KBM-7 (cell line): ENCODE measurements at places on chromosomes 16 and 17.

- DNase-seq: peak; percentile 63
Observed at GRCh38 chr16:74623214-74623838, 16.4 kb upstream of the GLG1 start.

GRCh38 chr17:32486701-32487472 lies at the start of gene CDK5R1:
TSS of gene CDK5R1 (plus strand) at chr17:32486993. CDS start at chr17:32487621, 628 bp downstream.
- DNase-seq: peak; percentile 45

- no peak for DNase-seq
Observed at GRCh38 chr16:87695534-87695933, 70.3 kb downstream of the KLHDC4 start.

GRCh38 chr16:15955425-15955824 lies 6.0 kb downstream of the ABCC1 start:
- DNase-seq: no peak

DNA sequence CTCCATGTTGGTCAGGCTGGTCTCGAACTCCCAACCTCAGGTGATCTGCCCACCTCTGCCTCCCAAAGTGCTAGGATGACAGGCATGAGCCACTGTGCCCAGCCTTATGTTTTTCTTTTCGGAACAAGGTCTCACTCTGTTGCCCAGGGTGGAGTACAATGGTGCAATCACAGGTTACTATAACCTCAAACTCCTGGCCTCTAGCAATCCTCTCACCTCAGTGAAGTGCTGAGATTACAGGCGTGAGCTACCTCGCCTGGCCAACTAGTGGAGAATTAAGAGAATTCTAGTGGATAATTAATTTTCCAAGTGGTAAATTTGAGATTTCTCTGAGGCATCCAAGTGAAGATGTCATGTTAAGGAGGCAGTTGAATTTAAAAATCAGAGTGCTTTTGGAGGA lies 2.9 kb upstream of the FBXO47 start:
- DNase-seq: no peak

DNA sequence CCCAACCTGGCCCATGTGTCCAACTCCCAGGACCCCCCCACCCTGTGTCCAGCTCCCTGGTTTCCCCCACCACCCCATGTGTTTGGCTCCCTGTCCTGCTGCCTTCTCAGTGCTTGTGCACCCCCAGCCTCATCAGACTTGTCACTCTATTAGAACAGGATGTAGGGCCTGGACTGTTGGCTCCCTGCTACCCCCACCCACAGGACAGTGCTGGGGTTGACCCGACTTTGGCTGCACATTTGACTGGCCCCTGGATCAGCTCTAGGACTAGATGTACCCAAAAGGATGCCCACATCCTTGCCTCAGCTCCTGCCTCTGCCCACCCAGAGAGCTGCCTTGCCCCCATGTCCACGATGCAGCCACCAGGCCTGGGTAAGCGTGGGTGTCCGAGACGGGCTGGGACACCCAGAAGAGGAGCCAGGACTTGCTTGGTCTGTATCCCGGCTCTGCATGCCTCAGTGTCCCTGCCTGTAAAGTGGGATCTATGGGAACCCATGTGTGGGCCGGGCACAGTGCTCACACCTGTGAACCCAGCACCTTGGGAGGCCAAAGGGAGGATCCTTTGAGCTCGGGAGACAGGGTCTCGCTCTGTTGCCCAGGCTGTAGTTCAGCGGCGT lies 1.5 kb upstream of the CCDC57 start:
- no peak for DNase-seq

GRCh38 chr17:50426472-50426782 lies 409 bp downstream of the ACSF2 start:
- DNase-seq: no peak
